Kidney epithelial cell (primary cell): ENCODE measurements at places on chromosomes 4 and X. TPM values are rescaled to one million over a fixed set of nuclear protein-coding genes. Genes with fewer than 3 reads are reported as not detected.

GRCh38 chr4:26015133-26015651 lies 101.2 kb downstream of the SMIM20 start:
- DNase-seq, result no peak

GRCh38 chr4:156976147-156976546 lies 4.5 kb upstream of the PDGFC start:
- peak; percentile 71 for DNase-seq

Gene LYAR
- total RNA-seq, result 17.9 and 21.0 TPM in 2 replicates

DNA sequence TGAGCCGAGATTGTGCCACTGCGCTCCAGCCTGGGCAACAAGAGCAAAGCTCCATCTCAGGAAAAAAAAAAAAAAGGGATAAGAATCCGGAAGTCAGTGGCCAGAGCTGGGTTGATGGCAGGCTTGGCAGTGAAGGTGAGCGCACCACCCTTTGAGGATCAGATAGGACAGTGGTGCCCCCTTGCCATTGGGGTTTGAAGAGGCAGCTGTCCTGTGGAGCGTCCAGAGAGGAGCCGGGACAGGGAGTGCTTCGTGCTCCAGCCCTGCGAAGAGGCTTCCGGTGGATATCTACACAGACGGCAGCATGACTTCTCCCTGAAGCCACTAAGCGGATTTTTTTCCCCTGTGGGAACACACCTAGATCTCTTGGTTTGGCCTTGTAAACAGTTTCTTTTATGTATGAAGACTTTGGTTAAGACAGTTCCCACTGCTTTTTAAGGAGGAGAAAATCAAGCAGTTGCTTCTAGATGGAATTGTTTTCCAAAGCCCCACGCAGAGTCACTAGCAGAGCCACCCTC lies 6.5 kb downstream of the TBC1D14 start:
- DNase-seq, result no peak

GRCh38 chr4:100130491-100130890 lies 59.8 kb downstream of the DDIT4L start:
- no peak for DNase-seq

Gene MRPL1
- total RNA-seq, result 32.0 and 35.8 TPM in 2 replicates
